ENCODE measurements at places on chromosomes 3 and 15. TPM values are rescaled to one million over a fixed set of nuclear protein-coding genes. Genes with fewer than 3 reads are reported as not detected.
A peak's percentile ranks its signal among the peaks of the same experiment; 100 is the strongest.

Gene STRIT1
- 11.7 TPM for total RNA-seq

Gene CHAC1
- 1.3 TPM for total RNA-seq

DNA sequence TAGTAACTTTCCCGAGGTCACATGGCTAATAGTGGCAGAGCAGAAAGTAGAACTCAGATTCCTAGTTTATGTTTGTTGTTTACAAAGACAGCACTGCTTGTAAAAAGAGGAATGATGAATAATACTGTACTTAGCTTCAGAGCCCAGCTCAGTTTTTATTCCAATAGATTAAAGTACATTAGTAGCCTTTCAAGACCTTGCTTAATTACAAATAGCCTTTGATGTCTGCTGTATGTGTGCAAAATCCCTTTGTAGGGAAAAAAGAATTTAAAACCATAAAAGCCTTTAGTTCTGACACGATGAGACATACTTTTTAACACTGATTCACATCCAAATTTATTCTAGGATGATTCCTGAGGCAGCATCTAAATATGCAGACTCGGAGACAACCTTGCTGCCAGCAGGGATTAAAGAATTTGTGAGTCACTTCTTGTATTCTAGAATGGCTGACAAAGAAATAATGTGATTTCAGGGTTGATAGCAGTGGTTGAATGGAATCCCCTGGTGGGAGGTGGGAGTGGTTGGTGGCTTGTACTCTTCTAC, 324.2 kb upstream of the TGFBR2 start:
- no peak for DNase-seq
- no peaks in the 10 kb centered on the region for H3K27me3 ChIP-seq
- no peak overlapping the region for H3K27ac ChIP-seq
- no peaks in the 10 kb centered on the region for H3K36me3 ChIP-seq
- peaks cover 32% of the 10 kb centered on the region for H3K4me1 ChIP-seq
- no peak overlapping the region for H3K4me3 ChIP-seq

DNA sequence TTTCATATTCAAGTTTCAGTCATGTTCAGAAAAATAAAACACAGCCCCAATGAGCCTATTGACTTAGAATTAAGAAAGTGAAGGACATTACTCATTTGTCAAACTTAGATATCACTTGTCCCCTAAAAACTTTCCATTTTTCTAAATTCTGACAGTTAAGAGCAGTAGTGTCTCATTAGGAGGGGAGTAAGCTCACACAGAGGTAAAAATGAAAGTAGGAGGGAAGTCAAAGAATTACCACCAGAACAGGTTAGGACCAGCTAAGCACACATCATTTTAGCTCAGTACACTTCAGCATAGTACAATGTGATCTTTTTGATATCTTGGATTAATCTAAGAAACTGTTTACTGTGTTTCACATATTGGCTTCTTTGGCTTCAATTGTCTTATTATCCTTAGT, 64.3 kb downstream of the OSTN start:
- H3K27me3 ChIP-seq = no peaks in the 10 kb centered on the region
- peak overlapping the region; percentile 16 for H3K27ac ChIP-seq
- DNase-seq = no peak

DNA sequence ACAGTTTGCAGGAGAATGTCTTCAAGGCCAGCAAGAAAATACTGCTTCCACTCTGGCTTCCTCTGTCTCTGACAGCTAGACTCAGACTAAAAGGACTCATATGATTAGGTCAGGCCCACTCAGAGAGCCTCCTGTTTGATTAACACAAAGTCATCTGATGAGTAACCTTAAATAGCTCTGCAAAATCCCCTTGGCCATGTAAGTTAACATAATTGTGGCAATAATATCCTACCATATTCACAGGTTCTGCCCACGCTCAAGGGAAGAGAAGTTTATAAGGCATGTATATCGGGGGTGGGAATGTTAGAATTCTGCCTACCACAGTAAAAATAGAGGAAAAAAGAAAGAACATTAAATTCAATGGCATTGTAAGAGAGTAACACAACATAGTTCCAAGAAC, 20.6 kb upstream of the HHATL start:
- DNase-seq = no peak
- no peaks in the 10 kb centered on the region for H3K27me3 ChIP-seq
- peak overlapping the region; percentile 73 for H3K27ac ChIP-seq

DNA sequence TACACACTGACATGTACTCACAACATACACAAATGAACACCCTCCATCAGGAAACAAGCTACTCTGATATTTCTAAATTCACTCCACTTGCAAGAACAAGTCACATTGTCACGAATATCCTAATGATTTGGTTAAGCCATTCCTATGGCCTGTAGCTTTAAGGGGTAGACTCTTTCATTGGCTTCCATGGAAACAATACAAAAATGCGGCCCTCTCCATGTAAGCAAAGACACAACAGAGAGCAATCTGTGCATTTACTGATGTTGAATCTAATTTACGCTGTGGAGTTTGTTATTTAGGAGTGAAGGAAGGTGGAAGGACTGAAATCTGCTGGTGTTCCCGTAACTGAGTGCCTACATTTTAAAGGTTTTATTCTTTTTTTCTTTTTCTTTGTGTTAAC, 114.5 kb downstream of the FMN1 start:
- H3K36me3 ChIP-seq = no peaks in the 10 kb centered on the region
- H3K27me3 ChIP-seq = no peaks in the 10 kb centered on the region
- no peak for DNase-seq
- no peaks in the 10 kb centered on the region for H3K4me1 ChIP-seq
- H3K27ac ChIP-seq = no peak overlapping the region

- H3K36me3 ChIP-seq = peaks cover 17% of the 10 kb centered on the region
- H3K27ac ChIP-seq = no peak overlapping the region
- no peak for DNase-seq
Observed at GRCh38 chr15:89171136-89172072, 50.0 kb downstream of the RLBP1 start.

- H3K4me1 ChIP-seq = peaks cover 6% of the 10 kb centered on the region
- no peak for DNase-seq
- no peak overlapping the region for H3K27ac ChIP-seq
- no peaks in the 10 kb centered on the region for H3K27me3 ChIP-seq
- no peaks in the 10 kb centered on the region for H3K36me3 ChIP-seq
Observed at GRCh38 chr15:44782516-44782915, 46.2 kb downstream of the TRIM69 start.

- H3K27ac ChIP-seq = no peak overlapping the region
- no peaks in the 10 kb centered on the region for H3K36me3 ChIP-seq
- DNase-seq = no peak
- H3K4me1 ChIP-seq = peaks cover 74% of the 10 kb centered on the region
Observed at GRCh38 chr15:63196842-63197241, 7.4 kb downstream of the RAB8B start.

GRCh38 chr15:95715116-95715903, 615.2 kb upstream of the NR2F2 start:
- peaks cover 9% of the 10 kb centered on the region for H3K4me1 ChIP-seq
- no peaks in the 10 kb centered on the region for H3K36me3 ChIP-seq
- H3K27me3 ChIP-seq = no peaks in the 10 kb centered on the region
- no peak for DNase-seq
- H3K4me3 ChIP-seq = no peak overlapping the region

DNA sequence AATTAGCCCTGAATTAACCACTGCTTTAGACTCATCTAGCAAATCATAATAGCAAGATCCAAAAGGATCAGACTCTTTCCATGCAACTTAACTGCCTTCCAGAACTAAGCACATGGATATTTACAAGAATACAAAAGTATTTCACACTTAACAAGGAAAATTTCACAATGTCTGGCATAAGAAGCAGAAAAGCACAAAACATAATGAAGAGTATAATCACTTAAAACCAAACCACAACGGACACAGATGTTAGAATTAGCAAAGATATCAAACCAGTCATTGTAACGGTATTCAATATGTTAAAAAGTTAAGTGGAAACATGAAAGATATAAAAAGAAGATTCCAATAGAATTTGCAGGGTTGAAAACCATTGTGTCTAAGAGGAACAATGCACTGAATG, 51.5 kb upstream of the COL6A6 start:
- DNase-seq = no peak
- H3K27ac ChIP-seq = no peak overlapping the region
- H3K4me3 ChIP-seq = no peak overlapping the region

All from left ventricle myocardium inferior (tissue), 1 donor.